Spinal cord (tissue), 10 donors: ENCODE measurements at places on chromosomes 7 and 10.

- no peak for DNase-seq
These were observed 67.0 kb upstream of the CFAP46 start for GRCh38 chr10:133009218-133009950.

- no peak for DNase-seq
These were observed 1106.8 kb upstream of the C7orf33 start for GRCh38 chr7:147483634-147484292.

DNA sequence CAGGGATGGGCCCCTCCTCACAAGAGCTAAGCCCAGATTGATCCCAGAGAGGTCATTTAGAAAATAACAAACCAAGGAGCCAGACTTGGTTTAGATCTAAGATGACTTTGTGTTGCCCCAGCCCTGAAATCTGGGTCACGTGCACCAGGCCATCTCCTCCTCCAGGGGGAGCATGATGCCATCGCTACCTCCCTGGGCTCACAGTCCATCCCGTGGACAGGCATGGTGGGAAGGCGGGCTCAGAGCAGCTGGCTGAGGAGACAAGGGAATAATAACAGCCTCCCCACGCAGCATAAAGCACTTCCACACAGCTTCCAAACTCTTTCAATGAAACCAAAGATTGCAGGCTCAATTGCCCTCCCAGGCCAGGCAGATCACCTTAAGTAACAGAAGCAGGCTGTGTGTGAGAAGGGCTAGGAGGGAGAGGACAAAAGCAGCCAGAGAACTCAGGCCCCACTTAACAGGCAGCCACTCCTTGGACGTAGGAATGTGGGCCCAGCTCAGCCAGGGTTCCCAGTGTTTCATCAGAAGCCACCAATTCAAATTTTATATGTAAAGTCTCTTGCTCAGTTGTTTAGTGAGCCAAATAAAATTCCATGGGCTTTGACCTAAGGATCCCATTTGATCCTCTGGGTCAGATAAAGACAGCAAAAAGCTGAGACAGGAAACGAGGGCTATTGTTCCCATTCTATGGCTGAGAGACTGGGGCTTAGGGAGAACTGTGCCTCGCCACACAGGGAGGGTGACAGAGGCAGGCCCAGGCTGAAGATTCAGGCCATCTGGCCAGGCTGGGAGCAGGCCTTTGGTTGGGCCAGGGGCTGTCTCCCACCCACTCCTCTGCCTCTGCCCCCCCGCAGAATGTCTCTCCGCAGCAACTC, 100.2 kb downstream of the COL13A1 start:
- DNase-seq, result no peak

DNA sequence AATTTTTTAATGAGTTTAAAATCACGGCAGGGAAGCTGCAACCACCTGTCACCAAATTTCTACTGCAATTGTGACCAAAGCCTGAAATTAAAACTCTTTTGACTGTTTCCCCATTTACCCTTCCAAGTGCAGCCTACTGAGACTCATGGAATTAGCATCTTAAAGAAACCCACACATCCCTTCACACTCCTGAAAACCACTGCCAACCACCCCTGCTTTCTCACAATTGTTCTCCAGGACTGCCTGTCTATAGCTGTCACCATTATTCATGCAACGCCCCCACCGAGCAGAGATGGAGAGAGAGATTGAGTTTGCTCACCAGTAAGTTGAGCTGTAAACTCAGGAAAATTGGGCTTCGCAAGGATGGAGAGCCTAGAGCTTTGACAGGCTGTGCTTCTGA, 383.8 kb upstream of the SORCS1 start:
- DNase-seq, result no peak

DNA sequence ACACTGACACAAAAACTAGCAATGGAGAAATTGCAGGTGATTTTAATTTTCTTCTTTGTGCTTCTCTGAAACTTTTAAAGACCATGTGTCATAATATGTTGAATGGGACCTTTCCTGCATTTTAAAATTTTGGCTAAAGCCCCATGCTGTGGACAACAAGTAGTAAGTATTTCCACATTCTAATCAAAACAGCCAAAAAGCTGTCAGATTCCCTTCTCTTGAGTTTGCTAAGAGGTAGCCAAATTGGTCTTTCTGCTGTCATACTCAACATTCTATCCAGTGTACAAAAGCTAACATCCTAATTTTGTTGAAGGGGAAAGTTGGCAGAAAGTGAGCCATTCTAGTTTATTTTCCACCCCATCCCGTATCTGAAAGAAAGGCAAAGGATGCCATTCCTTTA, 447.6 kb downstream of the TFEC start:
- no peak for DNase-seq

- DNase-seq, result no peak
These were observed 9.2 kb upstream of the TRUB1 start for GRCh38 chr10:114928818-114929217.

- DNase-seq, result no peak
These were observed 16.0 kb downstream of the SAMD8 start for GRCh38 chr10:75127471-75127870.

DNA sequence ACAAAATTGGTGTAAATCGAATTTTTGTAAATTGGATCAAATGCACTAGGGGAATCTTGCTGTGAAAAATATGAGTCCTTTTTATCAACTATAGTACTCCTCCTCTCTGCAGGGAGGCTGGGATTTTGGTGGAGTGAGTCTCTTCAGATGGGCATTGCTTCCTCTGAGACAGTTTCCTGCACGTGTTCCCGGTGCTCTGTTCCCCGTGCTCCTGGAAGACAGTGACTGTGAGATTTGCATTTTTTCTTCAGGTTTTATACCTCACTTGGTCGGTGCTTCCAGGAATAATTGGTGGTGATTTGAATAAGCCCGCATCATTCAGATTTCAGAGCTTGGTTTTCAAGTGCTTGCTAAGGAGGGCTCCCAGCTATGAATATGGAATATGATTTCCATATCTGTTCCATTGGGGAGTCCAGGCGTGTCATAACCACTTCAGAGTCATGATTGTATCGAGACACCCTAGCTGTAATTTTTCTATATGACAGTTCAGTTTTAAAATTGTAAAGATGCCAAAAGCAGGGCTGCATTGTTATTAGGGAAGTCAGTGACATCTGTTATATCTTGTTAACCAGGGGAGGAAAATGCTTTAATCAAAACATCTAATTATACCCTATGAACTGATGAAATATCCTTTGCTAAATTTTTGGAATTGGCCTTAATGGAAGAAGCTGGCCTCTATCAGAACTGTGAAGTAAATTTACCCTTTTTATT, 12.3 kb downstream of the AUTS2 start:
- DNase-seq, result no peak

DNA sequence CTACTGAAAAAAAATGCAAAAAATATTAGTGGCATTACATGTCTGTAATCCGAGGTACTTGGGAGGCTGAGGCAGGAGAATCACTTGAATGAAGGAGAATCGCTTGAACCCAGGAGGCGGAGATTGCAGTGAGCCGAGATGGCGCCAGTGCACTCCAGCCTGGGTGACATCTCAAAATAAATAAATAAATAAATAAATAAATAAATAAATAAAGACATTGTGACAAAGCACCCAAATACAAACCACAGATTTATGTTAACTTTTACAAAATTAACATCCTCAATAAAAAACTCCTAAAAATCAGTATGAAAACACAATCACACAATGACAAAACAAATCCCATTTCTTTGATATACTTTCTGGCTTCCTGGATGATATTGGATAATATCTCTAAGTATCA, 808.3 kb downstream of the REEP3 start:
- DNase-seq, result no peak

- no peak for DNase-seq
These were observed 232.9 kb downstream of the DYNC1I1 start for GRCh38 chr7:96005271-96005670.

GRCh38 chr10:133032976-133033741, 54.6 kb upstream of the ADGRA1 start:
- DNase-seq, result no peak

- DNase-seq, result no peak
These were observed 42.5 kb downstream of the MTPN start for GRCh38 chr7:135934651-135935050.

GRCh38 chr10:86368987-86369386, 2.4 kb upstream of the GRID1 start:
- DNase-seq, result no peak

DNA sequence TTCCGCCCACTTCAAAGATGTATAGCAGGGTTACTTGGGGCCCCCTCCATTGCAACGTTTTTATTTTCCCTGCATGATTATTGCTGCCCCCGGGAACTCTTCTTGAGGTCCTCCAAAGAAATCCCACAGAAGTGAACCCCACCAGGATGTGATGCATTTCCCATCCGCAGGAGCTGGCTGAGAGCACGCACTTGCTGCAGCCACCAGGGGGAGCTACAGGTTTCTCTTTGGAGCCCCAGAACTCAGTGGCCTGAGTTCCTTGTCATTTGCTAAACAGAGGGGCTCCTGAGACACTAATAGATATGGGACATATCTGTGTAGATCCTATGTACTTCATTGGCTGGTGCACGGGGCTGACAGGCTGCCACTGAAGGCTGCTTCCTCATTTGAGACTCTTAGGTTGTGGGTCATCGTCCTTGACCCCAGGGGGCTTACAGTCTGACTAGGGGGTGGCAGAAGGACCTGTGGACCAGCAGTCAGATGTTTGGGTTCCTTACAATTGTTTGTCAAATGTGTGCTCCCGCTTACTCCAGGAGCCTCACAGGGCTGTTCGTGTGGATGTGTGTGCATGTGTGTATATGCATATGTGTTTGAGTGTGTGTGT, 52.3 kb upstream of the ENO4 start:
- DNase-seq, result peak; percentile 61

DNA sequence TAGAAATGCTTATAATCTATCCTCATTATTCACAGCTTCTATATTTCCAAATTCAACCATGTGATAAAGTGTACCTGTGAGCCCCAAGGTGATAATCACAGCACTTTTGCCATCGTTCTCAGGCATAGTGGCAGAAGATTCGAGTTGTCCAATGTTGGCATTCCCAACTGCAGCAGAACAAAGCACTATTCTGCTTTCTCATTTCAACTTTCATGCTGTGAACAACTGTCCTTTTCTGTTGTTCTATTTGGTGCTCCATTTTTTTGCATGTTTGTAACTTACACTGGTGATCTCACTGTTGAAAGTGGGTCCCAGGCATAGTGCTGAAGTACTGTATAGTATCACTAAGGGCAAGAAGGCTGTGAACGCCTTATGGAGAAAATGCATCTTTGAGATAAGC, 438.2 kb downstream of the PAXIP1 start:
- DNase-seq, result no peak

GRCh38 chr7:69177941-69178494, 420.3 kb upstream of the AUTS2 start:
- no peak for DNase-seq

- DNase-seq, result no peak
These were observed 41.4 kb downstream of the LOXL4 start for GRCh38 chr10:98226508-98227144.

GRCh38 chr10:91552274-91553095, 80.4 kb downstream of the PPP1R3C start:
- DNase-seq, result no peak

GRCh38 chr7:74329225-74329624, 40.0 kb downstream of the CLIP2 start:
- no peak for DNase-seq

DNA sequence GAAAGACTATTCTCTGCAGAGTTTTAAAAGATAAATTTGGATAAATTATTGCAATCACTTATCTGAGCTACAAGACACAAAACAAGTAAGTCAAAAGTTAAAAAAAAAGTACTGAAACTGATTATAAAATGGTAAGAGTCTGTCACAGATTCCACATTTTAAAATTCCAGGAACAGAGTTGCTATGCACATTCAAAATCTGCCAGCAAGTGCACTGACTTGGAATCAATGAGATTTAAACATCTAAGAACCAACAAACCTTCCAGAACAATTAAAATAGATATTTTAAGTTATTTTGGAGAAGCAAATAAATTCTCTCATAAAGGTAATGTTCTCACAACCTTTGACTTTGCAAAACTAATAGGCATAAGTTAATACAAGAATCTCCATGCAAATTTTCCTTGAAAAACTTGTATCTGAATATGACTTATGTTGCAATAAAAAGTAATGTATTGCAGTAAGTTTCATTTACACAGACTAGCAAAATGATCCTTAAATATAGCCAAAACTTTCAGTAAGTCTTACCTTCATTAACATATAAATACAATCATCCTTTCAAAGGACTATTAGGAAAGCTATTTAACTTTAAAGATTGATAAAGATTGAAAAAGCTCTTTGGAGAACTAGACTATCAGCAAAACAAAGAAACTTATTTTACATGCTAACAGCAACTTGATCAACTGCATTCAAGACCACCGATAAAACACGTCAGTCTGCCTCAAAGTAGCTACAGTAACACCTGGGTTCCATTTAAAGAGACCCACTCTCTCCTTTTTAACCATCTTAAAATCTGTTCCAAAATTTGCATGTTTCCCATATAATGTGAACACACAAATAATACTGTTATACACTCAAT, 4.4 kb downstream of the ETV1 start:
- no peak for DNase-seq

- no peak for DNase-seq
These were observed 226.4 kb upstream of the KLF14 start for GRCh38 chr7:130960208-130960988.

GRCh38 chr7:3336042-3336665, 35.1 kb downstream of the SDK1 start:
- no peak for DNase-seq

DNA sequence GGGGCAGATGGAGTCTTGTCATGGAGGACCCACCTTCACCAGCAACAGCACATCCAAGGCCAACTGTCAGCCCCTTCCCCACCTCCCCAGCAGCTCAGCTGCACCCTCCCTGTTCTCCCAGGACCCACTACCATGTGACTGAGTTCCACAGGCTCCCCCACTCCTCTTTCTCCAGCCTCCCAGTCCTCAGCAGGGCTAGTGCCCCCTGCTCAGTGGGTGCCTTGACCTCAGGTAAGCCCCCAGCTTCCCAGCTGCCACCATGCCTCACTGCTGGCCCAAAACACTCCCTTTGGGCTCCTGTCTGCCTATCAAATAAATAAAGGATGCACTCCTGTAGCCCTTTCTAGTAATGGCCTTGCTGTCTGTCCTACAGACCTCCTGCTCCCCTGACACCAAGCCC, 174.4 kb downstream of the SLIT1 start:
- no peak for DNase-seq

- DNase-seq, result no peak
These were observed 28.5 kb upstream of the TOMM7 start for GRCh38 chr7:22851145-22851544.

DNA sequence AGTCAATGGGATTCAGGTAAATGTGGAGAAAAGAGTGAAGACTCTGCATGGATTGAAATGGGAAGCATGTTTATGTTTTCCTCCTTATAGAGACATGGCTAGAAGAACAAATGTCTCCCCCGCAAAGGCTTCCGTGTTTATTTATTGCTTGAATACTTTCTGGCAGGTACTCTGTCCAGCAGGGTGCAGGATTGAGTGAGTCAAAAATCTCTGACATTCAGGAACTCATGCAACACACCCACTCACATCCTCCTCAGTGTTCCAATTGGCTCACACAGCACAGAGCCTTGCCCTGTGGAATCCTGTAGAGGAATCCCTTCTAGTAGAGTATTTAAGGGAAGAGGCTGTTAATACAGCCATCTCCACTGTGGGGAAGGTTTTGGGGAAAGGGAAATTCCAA, 290.3 kb upstream of the VWC2 start:
- no peak for DNase-seq

GRCh38 chr7:130367088-130367755, 13.1 kb upstream of the CPA1 start:
- no peak for DNase-seq
